ENCODE measurements at places on chromosomes 7 and 10.

GRCh38 chr10:59107147-59107546, 69.3 kb upstream of the PHYHIPL start:
- DNase-seq, result no peak

GRCh38 chr7:50347693-50348092, 43.2 kb downstream of the IKZF1 start:
- no peak for DNase-seq

- no peak for DNase-seq
These were observed 98.0 kb upstream of the GLCCI1 start for GRCh38 chr7:7870555-7870954.

- DNase-seq, result no peak
These were observed 381.1 kb upstream of the PHF14 start for GRCh38 chr7:10592604-10593003.

GRCh38 chr7:55975988-55976633, 11.7 kb downstream of the NIPSNAP2 start:
- no peak for DNase-seq

DNA sequence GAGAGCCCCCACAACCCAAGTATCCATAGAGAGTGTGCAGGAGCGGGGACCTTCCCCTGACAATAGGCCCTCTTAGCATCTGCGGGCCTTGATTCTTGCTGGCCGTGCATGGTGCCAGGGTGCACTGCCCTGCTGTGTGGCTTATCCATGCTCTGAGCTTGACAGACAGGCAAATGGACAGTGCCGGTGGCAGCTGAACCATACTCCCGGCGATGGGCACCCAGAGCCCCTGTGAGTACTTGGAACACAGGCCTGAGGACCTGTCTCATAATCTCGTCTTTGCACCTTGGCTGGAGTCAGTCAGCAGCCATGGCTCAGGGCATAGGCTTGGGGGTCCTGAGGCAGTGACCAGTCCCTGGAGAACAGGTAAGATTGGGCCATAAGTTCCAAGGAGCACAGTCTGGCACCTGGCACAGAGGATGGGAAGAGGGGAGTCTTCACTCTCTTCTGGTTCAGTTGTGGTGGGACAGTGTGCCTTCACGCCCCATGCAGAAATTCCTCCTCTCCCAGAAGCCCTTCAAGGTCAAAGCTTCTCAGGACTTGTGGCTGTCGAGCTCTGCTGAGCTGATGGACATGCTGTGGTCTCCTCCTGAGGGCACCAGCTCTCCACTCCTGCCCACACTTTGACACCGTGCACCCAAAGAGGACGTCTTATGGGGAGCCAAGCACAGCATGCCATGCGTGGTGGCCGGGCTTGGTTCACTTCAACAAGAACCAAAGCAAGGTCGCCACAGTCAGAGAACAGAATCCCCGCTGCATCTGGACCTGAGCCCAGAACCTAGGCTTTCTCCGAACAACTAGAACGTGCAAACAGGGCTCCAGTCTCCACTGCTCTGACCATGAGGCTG, 59.4 kb upstream of the CAMK2B start:
- DNase-seq, result no peak

GRCh38 chr10:63320683-63321082, 145.1 kb downstream of the JMJD1C start:
- DNase-seq, result no peak

DNA sequence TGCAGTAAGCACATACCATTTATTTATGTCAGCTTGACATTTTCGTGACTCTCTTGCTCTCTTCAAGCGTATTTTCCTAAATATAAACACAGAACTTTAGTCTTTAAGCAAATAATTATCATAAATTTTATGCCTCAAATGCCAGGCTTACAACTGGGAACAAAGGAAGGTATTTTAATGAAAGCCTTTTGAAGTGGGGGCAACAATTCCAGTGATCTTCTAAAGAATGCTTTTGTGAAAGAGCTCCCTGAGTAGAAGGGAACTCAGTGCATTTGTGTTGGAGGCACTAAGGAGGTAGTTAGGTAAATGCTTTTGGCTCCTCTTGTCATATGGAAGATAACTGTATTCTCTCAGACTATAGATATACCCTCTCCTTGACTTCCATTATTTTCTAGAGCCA, 104.9 kb downstream of the VPS50 start:
- no peak for DNase-seq

- no peak for DNase-seq
These were observed 342.6 kb downstream of the IPMK start for GRCh38 chr10:57925045-57925444.

- no peak for DNase-seq
These were observed 14.4 kb downstream of the MARCHF5 start for GRCh38 chr10:92305133-92306072.

GRCh38 chr10:11724938-11725776, 17.0 kb upstream of the ECHDC3 start:
- no peak for DNase-seq

DNA sequence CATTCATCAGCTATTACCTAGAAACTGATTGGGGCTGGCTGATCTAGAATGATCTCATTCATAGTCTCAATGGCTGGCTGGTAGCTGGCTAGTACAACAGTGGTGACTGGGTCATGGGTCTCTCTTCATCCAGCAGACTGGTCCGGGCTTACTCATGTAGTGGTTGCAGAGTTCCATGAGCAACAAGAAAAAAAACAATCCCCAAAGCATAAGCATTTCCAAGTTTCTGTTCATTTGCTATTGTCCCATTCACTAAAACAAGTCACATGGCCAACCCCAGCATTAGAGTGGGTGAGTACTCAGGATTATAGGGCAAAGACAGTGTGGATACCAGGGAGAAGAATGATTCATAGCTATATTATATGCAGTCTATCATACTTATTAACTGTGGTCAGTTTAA, 85.2 kb upstream of the SEMA3C start:
- DNase-seq, result no peak

DNA sequence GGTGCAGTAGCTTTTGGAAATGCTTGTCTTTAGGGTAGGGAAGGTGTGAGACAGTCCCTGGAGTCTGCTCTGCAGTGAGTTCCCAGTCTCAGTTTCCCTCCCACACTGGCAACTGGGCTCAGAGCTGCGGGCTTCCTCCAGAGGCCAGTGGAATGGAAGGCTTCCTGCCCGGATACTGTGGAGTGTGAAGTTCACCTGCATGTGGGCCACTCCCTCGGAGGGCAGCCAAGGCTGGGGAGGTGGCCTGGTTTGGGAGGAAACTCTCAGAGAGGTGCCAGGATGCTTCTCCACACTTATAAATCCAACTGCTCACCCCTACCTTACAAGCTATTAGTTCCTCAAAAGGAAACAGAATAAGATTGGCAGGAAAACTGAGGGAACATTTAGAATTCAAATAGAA, 18.1 kb upstream of the UBE2H start:
- DNase-seq, result no peak

DNA sequence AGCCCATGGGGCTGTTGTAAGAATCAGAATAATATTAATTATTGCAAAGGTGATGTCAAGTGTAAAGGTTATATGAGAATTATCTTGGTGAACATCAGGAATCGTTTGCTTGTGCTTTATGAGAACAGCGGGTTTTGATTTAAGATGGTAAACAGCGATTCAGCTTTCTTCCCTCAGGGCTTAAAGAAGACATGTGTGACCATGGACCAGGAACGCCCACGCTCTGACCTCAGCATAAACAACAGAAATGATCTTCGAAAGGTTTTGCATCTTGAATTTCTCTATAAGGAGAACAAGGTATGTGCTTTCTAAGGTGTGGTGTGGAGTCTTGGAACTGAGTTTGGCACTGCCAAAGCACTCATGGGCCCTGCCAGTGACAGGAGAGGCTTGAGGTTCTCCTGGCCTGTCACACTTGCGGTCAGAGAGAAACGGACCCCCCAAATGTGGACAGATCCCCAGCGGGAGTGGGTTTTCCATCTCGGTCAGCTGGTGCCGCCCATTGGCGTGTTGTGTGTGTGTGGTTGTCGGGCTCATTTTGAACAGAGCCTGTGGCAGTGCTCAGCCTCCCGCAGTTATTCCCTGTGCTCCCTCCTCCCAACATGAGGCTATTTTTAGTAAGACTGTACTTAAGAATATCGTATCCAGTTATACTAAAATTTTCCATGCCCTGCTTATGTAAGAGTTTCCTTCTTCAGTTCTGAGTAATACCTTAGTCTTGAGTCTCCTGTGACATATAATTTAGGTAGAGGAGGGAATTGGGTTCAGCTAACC, 7.2 kb downstream of the MINDY4 start:
- no peak for DNase-seq

DNA sequence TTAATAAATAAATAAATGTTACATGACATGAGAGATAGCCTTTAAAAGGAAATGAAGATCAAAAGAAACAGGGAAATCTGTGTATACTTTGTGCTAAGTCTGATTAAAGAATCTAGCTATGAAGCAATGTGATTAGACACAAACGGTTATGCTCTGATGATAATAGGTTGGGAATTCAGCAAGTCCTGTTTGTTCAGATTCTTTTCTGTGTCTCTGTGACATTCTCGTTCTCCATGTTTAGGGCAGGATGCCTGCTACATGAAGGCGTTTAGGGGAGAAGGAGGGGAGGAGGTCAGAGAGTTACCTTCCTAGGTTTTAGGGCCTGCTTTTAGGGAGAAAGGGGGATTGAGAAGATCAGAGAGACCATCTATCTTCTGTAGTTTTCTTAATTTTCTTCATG, 555.3 kb downstream of the DNAJB9 start:
- no peak for DNase-seq
